ENCODE measurements at places on chromosomes 16 and 17.

GRCh38 chr17:31858642-31859486, at the start of gene COPRS:
Gene COPRS (minus strand): TSS chr17:31859244. CDS start chr17:31859199, 45 bp downstream.
- no peak for DNase-seq

DNA sequence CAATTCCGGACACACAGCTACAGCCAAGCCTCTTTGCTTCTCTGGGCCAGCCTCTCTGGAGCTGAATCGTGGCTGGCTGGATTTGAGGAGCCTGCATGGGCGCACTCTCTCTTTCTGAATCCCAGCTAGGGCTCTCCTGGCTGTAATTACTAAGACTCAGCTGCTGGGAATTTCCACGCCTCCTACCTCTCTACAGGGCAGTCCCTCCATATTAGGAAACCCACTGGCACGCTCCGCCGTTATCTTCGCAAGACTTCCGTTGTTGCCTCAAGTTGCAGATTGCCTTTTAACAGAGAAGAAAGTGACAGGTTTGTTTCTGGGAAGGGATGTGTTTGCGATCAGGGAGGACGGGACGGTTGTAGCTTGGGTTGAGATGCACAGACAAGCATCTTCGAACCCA, 188.4 kb upstream of the NLRP1 start:
- no peak for DNase-seq

GRCh38 chr16:82629441-82630027, 2.8 kb downstream of the CDH13 start:
- DNase-seq = no peak

GRCh38 chr17:67617304-67617899, 100.3 kb upstream of the NOL11 start:
- DNase-seq = no peak

DNA sequence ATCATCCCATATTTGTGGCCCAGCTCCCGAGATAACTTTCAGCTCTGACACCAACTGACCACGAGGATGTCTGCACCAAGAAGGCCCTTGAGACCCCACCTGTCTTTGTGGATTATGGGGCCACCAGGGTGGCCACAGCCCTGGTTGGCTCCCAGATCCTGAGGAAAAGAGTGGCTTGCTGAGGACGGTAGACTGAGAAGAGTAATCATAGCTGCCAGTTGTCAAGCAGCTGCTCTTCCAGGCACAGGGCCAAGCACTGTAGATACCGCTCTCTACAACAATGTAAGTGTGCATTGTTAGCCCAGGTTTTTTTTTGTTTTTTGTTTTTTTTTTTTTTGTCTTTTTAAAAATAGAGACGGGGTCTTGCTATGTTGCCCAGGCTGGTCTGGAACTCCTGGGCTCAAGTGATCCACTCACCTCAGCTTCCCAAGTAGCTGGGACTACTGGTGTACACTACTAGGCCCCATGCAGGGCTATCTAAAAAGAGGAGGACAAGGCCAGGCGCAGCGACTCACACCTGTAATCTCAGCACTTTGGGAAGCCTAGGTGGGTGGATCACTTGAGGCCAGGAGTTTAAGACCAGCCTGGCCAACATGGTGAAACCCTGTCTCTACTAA, 9.6 kb downstream of the ZNF205 start:
- DNase-seq = no peak

DNA sequence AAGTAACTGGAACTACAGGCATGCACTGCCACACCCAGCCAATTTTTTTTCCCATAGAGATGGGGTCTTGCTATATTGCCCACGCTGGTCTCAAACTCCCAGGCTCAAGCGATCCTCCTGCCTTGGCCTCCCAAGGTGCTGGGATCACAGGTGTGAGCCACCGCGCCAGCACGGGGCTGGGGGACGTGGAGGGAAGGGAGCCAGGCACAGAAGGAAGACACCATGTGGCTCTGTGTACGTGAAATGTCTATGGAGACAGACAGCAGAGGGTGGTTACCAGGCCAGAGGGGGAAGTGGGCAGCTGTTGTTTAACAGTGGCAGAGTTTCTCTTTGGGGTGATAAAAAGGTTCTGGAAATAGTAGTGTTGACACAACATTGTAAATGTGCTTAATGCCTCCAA, 4.6 kb upstream of the PIEZO1 start:
- no peak for DNase-seq

DNA sequence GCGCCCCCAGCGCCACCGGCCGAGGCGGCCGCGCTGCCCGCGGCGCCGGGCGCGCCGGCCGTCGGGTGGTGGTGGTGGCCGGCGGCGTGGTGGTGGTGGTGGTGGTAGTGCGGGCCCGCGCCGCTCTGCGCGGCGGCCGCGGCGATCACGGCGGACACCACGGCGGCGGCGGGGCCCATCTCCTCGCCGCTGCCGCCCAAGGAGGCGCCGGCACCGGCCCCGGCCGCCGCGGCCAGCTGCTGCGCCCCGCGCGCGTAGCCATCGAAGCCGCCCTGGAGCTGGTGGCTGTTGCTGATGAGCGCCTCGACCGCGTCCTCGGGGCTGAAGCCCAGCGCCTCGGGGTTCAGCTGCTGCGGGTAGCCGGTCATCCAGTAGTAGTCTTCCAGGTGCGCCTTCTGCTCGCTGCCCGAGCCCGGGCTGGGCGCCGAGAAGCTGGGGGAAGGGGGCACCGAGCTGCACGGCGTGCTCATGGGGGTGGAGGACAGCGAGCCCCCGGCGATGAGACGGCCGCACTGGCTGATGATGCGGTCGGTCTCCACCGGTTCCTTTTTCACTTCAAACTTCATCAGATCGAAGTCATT, 1.2 kb downstream of the MAF start:
- no peak for DNase-seq

GRCh38 chr16:77212741-77213541, 13.7 kb downstream of the SYCE1L start:
- peak; percentile 17 for DNase-seq

- DNase-seq = no peak
Measured at GRCh38 chr17:17515934-17516930, 20.0 kb upstream of the RASD1 start.

DNA sequence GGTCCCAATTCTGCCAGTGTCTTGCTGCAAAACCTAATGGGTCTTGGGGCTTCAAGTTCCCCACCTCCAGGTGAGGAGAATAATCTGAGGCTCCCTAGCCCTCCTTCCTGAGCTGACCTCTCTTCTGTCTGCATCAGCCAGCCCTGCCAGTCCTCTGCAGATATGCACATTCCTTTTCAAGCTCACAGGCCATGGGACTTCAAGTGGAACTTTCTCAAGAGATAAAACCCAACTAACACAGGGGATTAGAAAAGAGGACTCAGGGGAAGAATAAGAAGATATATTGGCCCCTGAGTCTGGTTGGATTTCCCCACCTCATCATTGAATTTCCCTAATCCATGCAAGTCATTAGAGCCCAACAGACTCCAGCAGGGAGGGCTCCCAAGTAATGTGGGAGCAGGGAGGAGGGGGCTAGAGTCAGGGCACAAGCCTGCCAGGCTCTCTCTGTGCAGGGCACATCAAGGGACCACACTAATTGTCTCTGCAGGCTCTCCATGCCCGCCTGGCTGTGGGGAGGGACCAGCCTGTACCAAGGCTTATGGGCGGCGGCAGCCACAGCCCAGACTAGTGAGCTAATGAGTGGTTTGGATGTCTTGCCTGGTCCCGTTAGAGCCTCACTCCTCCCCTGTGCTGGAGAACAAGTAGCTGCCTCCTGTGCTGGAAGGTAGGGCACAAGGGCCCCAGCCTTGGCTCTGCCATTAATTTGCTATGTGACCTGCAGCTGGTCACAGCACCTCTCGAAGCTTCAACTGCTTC, 1.2 kb downstream of the KRT14 start:
- DNase-seq = no peak

- DNase-seq = no peak
Measured at GRCh38 chr16:55955424-55955823, 80.3 kb upstream of the CES5A start.

DNA sequence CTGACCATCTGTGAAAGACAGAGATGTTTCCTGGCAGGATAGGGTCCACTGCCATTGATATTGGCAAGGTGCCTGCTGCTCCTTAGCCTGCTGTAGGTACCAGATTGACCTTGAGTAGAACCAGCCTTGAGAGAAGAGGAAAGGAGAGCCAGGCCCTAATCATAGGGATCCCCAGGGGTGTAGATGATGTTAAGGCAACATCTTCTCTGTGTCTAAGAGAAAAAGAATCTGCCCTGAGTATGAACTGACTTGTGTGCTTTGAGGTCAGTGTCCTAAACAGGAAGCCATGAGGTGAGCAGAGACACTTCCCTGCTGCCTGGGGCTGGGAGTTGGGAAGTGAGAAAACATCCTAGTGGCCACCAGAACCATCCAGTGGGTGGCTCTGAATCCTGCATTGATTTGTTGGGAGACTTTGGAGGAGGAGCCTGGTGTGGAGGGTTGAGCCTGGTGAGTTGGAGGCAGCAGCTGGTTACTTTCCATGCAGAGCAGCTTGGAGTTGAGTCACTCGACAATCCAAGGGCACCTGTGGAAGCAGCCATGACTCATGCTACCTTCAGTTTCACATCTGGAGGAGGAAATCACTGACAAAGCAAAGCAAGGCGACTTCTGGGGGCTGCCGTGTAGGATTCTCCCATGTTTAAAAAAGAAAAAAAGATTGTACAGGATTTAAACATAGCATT, 47.8 kb downstream of the BMERB1 start:
- DNase-seq = no peak

- no peak for DNase-seq
Measured at GRCh38 chr17:70271672-70272071, 102.3 kb downstream of the KCNJ2 start.

- no peak for DNase-seq
Measured at GRCh38 chr17:36055921-36056520, 8.1 kb upstream of the CCL18 start.

- no peak for DNase-seq
Measured at GRCh38 chr17:47695429-47696376, 1.7 kb downstream of the TBKBP1 start.

DNA sequence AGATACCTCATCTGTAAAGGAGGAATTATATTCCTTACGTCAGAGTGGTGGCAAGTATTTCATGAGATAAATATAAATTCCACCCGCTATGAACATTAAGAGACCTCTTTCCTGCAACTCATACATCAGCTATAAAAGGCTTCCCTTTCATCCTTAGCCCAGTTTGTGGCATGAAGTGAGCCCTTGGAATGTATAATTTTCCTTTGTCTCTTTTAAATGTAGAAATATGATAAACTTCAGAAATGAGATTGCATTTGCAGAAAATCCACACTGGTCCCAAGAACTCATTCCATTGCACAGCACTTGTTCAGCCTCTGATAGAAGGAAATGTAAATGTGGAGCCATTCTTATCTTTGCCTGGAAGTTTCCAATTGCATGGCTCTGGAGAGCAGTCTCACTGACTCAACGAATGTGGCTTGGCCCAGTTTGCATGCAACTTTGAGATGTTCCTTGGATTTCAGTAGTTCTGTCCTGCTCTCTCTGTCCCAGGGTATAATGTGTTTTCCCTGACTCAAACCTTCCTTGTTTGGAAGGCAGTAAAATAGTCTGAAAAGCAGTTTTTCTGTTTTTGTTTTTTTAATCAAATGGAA, 746.4 kb downstream of the CDH11 start:
- no peak for DNase-seq

DNA sequence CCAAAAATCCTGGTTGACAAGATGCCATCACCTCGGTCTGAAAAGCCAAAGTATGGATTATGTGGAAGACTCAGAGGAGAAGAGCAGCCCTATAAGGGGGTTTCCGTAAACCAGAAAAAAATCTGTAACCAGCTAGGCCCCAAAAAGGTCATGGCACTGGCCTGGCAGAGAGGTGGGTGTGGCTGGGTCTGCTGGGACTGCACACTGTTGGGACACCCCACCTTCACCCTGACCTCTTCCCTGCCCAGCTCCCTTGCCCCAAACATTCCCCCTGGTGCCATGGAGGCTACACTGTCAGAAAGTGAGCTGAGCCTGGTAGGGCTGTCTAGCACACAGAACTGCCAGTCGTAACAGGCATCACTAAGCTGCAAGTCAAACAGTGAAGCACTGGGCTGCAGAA, 6.5 kb downstream of the SLC47A2 start:
- DNase-seq = no peak

DNA sequence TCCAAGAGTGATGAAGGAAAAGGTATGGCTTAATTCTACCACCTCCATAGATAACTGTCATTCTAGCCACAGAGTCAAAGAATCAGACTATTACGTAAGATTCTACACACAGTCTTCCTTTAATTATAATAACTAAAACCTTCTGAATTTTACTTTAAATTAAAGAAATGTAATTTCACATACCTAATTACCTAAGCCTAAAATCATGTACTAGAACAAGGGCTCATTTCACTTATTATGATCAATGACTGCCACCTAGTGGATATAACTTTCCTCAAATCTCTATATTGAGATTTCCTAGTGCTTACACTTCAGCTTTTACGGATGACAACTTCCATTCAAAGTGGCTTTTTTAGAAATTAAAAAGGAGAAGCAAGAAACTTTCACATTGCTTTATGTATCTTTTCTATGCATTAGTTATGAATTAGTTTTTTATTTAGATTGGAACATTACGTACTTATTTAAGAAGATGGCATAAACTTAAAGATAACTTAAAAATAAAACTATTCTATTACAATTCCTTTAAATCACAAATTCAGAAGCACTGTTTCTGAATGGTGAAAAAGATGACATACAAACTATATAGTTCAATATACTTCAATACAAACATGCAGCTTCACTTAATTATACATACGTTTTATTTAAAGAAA, 18.2 kb upstream of the ABCA10 start:
- DNase-seq = peak; percentile 9

- DNase-seq = no peak
Measured at GRCh38 chr17:75124041-75124818, 7.3 kb downstream of the NT5C start.

DNA sequence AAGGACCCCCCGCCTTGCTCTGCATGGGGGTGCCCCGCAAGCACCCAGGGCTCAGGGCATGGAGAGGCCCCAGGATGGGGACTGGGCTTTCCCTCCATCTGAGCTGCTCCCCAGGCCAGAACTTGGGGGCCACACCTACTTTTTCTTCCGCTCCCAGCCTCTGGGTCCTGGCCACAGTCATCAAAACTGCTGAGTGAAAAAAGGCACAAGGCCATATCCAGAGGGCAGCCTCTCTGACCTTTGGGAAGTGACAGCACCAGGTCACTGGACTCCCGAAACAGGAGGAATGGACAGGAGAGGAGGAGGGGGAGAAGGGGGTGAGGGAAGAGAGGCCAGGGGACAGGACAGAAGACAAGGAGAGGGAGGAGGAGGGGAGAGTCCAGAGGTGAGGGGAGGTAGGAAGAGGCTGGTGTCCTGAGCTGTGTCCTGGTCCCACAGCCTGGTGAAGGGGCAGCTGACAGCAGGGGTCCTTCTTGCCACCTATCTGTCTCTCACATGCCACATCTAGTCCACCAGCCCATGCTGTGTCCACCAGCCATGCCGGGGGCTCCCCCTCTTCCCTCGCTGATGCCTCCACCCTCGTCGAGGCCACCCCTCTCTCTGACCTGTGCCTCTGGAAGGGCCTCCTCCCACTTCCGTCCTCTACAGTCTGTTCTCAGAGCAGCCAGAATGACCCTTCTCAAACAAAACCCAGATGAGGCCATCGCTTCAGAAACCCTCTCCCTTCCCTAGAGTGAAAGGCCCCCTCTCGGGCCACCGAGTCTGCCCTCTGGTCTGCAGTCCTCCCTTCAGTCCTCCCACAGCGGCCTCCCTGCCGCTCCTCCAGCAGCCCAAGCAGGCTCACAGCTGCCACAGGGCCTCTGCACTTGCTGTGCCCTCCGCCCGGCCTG, 73.9 kb upstream of the TOB1 start:
- no peak for DNase-seq

GRCh38 chr17:76252040-76252954, 12.0 kb upstream of the RNF157 start:
- DNase-seq = no peak

Data from left renal cortex interstitium (tissue), 4 donors.